ENCODE measurements at places on chromosomes 4 and X.

DNA sequence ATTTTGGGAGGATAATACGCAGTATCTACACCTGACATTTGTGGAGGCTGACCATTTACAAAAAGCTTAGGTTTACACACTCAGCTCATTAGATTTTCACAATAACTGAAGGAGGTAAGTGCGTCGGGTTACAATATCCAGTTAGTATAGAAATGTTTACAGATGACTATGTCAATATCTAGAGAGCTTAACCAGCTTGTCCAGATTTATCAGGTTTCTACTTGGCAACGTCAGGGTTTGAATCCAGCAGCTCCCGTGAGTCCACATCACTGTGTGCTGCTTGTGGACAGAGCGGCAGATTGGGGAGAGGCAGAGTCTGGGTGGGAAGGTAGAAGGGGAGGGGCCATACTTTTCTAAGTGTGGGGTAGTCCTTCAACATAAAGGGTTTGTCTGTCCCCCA, 28.3 kb downstream of the ARHGAP10 start:
- no peak for DNase-seq

- DNase-seq: no peak
Observed at GRCh38 chr4:187603093-187604025, 392.2 kb upstream of the ZFP42 start.

DNA sequence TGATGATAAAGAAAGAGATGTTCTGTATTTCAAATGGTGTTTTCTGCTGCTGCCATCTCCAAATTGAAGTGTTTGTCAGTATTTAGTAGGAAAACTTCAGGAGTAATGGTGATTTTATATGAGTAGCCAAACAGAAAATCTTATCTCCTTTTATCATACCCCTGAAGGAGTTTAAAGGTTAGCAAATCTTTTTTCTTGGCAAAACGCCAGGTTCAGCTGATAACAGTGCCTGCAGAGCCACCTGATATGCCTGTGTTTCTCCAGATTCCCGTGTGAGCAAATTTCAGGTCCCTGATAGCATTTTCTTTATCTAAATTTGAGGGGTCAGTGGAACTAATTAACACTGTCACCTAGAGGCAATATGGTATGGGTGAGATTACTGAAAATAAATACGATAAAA, 65.8 kb upstream of the ETNPPL start:
- no peak for DNase-seq

DNA sequence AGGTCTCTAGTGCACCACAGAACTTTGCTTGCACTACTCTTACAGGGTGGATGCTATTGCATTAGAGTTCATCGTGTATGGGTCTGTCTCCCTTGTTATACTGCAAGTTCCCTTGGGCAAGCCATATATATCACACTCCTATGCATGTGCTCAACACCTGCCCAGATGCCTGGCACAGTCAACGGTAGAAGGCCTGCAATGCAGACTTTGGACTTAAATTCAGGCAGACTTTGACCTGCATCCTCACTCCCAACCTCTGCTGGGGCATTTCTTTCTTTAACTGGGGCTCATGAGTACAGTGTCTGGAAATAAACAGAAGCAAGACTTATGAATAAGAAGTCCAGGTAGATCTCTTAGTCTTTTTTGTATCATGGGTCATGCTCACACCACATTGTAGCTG, 148.2 kb downstream of the LDB2 start:
- DNase-seq: no peak

DNA sequence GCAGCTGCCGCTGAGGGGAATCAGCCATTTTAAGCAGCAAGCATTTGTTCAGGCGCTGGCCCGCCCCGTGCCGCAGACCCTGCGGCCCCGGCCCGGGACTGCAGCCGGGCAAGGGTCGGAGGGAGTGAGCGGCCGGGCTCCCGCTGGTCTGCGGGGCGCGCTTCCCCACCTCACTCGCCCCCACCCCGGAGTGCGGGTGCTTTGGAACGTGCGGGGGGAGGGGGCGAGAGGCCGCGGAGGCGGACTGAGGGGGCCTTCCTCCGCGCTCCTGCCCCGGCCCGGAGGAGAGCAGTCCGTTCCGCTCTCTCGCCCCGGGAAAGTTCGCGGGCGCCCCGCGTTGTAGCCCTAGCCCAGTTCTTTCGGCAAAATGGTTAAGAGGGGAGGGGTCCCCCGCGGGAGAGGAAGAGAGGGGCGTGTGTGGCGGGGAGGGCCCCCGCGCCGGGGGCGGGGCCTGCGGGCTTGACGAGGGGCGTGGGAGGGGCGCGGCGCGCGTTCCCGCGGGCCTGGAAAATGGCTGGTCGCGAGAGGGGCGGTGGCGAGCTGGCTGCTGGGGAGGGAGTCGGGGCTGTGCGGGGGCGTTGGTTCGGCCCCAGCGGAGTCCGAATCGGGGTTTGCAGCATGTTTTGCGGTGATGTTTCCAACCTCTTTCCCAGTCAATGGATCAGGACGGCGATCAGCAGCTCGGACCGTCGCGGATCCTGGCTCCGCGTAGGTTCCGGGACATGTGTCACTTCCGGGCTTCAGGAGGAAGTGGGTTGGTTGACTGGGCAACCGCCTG, 942 bp downstream of the ING2 start:
- DNase-seq: no peak

- DNase-seq: no peak
Observed at GRCh38 chrX:101385795-101386541, at the start of gene BTK. TSS of gene BTK (minus strand) at chrX:101386191. CDS start at chrX:101375284, 10,907 bp downstream.

DNA sequence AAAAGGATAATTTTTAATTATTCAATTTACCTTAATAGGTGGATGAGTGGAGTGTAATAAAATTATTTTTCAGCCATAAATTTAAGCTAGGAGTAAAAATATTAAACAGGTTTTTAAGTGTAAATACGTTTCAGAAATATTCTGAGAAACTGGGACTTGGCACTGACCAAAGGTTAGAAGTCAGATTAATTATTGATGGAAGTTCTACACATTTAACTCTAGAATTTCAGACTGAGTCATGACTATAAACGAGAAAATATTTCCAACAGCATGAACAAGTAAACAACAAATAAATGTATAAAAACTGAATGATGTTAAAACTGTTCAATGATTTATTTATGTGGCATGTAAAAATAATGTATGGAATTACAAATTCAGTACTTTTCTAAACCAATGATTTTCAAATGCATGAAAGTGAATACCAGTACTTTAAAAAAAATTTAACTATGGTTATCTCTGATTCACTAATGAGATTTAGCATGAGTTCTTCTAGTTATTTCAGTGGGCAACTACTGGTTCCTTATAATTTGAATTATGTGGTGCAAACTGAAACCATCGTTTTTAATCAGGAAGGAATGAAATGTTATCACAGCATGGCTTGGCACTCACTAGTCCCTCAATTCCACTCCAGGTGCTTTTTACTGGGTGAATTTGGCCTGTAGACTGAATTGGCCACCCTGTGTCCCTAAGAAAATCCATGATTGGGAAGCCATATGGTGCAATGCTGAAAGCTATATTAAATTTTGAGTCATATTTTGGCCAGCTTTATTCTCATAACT, 244.2 kb downstream of the FSTL5 start:
- DNase-seq: peak; percentile 35

GRCh38 chrX:11733614-11734013, 24.4 kb upstream of the MSL3 start:
- no peak for DNase-seq

GRCh38 chr4:182301736-182302135, 58.5 kb downstream of the TENM3 start:
- no peak for DNase-seq

- no peak for DNase-seq
Observed at GRCh38 chr4:17758485-17758884, 22.9 kb downstream of the FAM184B start.

DNA sequence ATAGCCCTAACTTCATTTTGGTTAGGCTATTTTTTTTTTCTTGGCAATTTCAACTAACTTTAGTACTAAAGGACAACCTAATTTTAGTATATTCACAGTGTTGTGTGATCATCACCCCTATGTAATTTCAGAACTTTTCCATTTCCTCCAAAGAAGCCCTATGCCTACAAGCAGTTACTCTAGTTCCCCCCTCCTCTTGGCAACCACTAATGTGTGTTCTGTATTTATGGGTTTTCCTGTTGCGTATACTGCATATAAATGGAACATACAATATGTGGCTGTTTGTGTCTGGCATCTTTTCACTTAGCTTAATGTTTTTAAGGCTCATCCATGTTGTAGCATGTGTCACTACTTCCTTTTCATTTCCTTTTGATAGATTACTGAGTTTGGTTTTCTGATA, 57.6 kb downstream of the N4BP2 start:
- no peak for DNase-seq

DNA sequence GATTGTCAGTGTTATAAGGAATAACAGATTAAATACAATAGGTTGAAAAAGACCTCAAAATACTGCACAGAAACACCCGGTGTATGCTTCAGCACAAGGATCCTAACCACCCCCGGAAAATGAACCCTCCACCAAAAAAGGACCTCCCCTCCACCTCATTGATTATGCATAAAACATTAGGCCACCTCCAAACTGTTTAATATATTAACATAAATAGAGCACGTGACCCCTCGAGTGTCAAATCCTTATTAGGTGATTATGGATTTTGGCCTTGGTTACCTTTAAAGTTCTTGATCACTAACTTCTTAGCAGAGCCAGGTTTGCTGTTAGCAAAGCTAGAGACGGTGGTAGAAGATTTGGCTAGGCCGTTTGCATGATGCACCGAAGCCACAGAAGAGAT, 958 bp downstream of the CUL4B start:
- no peak for DNase-seq

- no peak for DNase-seq
Observed at GRCh38 chrX:4570151-4570550, 856.7 kb upstream of the PRKX start.

- no peak for DNase-seq
Observed at GRCh38 chrX:24219320-24219719, 69.8 kb downstream of the ZFX start.

- no peak for DNase-seq
Observed at GRCh38 chr4:152200511-152201333, 335.2 kb downstream of the FBXW7 start.

DNA sequence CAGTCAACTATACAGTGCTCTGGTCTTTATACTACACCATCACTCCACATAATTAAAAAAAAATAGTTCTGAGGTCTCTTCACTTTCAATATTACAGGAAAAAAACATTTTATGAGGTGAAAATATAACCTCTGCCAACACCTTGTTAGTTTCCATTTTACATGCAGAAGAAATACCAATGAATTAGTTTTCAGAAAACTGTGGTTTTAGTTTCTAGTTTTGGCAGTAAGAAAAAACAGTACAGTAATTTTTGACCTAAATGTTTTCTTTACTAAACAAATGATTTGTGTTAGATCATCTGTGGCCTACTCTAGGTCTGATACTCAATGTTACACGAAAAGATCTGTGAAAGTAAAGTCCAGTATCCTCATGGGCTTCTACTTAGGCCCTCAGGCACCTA, 10.0 kb downstream of the SULT1E1 start:
- no peak for DNase-seq

DNA sequence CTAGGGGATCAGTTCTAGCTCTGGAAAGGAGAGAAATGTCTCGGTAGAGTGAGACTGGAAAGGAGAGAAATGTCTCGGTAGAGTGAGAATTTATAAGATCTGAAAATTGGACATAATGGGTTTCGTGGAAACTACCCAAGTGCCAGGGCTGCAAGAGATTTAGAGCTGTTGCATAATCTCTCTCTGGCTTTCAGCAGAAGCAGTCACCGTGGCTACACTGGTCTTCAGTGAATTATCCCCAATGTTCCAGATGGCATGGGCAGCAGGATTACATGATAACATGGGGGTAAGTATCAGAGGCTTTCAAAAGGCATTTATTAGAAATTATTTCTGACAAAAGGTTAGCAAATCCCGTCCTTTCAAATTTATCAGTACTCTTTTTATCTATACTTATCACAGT, 435.5 kb downstream of the NKX6-1 start:
- DNase-seq: no peak

GRCh38 chr4:8370106-8370787, 70.3 kb downstream of the ACOX3 start:
- no peak for DNase-seq

- DNase-seq: no peak
Observed at GRCh38 chrX:18390941-18391538, 34.4 kb upstream of the CDKL5 start.

DNA sequence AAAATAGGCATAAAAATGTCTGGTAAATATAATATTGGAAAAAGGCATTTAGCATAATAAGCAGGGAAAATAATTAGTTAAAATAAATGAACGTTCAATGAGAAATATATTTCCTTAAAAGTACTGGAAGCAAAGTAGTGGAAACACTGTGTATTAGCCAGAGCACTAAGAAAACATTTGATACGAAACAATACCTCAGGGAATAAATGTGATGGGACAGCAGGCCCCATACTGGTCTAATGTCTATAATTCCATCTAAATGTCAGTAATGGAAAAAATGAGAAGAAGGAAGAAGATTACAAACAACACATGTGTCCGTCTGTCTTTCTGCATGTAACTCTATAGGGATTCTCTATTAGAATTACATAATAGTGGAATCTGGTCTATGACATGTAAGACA, 79.0 kb downstream of the PDE5A start:
- no peak for DNase-seq

DNA sequence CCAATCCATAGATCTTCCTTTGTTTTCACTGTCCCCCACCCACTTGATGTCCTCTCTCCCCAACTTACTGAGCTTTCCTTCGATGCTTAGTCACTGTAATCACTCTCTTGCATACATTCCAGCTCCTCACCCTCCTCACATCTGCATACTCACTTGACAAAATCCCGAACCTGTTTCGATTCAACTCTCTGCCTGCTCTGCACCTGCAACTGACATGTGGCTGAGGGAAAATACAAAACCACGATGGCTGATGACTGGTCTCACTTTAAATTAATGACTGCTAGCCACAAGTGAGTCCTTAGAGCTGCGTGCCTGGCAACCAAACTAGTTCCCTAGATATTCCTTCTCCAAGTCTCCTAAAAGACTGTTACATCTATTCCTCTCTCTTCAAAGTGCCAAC, 70.4 kb upstream of the FHL1 start:
- DNase-seq: no peak

- no peak for DNase-seq
Observed at GRCh38 chrX:107672955-107673378, 44.7 kb downstream of the PRPS1 start.

GRCh38 chr4:337932-338758, 531 bp downstream of the ZNF141 start:
- DNase-seq: no peak

DNA sequence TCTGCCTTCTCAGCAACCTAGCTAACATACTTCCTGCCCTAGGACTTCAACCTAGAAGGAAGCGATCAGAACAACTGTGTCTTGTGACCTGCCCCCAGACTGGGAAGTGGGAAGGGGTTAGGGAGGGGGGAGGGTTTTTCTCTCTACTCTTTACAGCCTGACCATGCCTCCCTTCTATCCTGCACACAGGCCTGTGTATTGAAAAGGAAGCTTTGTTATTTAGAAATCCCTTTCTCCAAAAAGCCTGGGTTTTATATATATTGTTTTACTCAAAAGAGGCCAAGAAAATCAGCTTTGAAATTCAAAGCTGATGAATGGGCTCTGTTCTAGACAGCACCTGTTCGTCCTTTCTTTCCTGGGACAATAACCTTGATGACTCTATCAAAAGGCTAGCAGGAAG, 35.2 kb upstream of the SMS start:
- DNase-seq: no peak

- no peak for DNase-seq
Observed at GRCh38 chrX:71269801-71270395, 13.5 kb upstream of the NONO start.
